Testis (tissue), 5 donors: ENCODE measurements at places on chromosomes 6 and 20.

DNA sequence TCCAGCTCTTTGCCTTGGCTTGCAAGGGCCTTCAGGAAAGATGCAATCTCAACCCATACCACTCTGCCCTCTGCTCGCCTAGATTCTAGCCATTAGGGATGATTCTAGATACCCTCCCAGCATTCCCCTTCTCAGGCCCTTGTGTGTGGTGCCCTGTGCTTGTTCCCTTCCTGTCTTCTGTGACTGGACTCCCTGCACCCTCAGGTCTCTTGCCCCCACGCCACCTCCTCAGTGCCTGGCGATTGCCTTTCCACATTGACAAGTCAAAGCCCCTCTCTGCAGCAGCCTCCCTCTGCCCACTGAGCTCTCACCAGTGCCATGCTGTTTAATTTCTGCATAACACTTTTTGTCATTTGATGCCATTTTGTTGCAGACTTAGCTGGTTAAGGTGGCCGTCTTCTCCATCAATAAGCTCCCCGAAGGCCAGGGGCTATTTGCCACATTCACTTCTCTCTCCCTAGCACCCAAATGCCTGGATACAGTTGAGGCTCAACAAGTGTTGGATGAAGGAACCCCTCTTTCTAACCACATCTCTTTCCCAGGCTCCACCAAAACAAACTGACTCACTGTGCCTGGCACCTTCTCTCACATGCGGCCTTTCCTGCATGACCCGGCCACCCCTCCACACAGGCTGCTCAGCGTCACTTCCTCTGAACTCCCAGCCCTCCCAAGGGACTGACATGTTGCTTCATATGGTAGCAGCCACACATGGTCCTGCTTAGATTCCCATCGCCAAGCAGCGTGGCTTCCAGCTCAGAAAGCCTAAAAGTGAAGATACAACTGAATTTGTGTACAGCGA is 4.6 kb upstream of the TXNDC5 start:
- DNase-seq = no peak
- no peaks in the 10 kb centered on the region for H3K27me3 ChIP-seq
- no peak overlapping the region for H3K4me3 ChIP-seq
- H3K27ac ChIP-seq = no peak overlapping the region

GRCh38 chr20:37711001-37711400 is 17.2 kb downstream of the CTNNBL1 start:
- H3K27me3 ChIP-seq = no peaks in the 10 kb centered on the region
- H3K27ac ChIP-seq = peak overlapping the region; percentile 27
- peaks cover 35% of the 10 kb centered on the region for H3K4me1 ChIP-seq
- peaks cover 5% of the 10 kb centered on the region for H3K36me3 ChIP-seq
- no peak overlapping the region for H3K4me3 ChIP-seq
- no peak for DNase-seq

- peak; percentile 76 for DNase-seq
- H3K27me3 ChIP-seq = no peaks in the 10 kb centered on the region
- no peak overlapping the region for H3K4me3 ChIP-seq
- no peaks in the 10 kb centered on the region for H3K4me1 ChIP-seq
- no peaks in the 10 kb centered on the region for H3K36me3 ChIP-seq
- H3K27ac ChIP-seq = no peak overlapping the region
Observed at GRCh38 chr20:354298-354977, 7.5 kb downstream of the NRSN2 start.

- no peaks in the 10 kb centered on the region for H3K36me3 ChIP-seq
- no peaks in the 10 kb centered on the region for H3K27me3 ChIP-seq
- H3K4me3 ChIP-seq = no peak overlapping the region
- H3K4me1 ChIP-seq = no peaks in the 10 kb centered on the region
- no peak for DNase-seq
Observed at GRCh38 chr20:47370850-47371782, 14.6 kb upstream of the ZMYND8 start.

DNA sequence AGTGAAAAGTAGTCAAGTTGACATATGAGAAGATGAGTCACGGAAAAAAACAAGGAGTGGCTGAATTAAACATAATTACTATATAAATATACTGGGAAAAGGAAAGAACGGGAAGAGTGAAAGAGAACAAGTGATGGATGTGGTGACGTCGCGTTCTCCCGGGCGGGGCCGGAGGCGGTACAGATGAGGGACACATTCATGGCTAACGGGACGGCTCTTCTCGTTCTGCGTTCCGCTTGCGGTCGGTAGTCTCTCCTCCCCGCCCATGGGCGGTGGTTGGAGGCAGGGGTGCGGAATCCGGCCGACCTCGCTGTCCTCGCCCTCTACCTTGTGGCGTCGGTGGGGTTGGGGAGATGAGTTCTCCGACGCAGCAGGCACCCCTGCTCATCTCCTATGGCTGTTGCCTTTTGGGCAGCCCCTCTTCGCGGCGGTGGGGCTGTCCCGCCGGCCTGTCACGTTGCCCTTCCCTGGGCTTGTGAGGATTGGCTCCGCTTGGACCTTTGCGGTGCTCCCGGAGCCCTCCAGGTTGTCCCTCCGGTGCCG is 22.5 kb downstream of the HLA-G start:
- H3K36me3 ChIP-seq = no peaks in the 10 kb centered on the region
- H3K4me1 ChIP-seq = no peaks in the 10 kb centered on the region
- peak; percentile 54 for DNase-seq
- no peak overlapping the region for H3K27ac ChIP-seq
- H3K4me3 ChIP-seq = no peak overlapping the region

DNA sequence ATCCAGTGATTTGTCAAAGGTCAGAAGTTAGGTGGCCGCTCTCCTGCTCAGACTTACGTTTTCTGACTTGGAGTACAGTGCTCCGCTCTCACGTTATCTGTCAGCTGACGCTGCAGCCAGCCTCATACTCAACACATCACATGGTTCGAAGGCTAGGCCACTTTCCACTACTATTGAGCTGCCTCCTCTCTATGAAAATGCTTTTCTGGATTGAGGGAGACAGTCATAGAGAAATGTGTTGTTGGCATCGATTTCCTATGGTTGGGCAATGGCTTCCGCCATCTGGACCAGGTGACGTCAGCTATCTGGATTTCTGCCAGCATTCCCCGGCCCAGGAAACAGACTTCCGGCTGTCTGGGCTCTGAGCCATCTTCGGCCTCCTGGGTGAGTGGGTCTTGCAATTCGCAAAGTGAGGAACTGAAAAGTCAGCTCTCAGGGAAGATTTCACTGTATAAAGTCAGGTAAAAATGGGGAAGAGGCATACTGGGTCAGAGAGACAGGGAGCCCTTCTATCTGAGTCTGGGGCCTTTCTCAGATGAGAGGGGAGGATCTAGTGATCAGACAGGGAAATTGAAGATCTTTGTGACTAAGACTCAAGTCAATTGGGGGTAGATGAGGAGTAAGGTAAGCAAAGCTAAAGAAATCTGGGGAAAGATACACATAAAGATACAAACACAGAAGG is 37.5 kb upstream of the IER3 start:
- no peak overlapping the region for H3K4me3 ChIP-seq
- H3K27ac ChIP-seq = peak overlapping the region; percentile 91
- peaks cover 40% of the 10 kb centered on the region for H3K4me1 ChIP-seq

GRCh38 chr6:12751694-12752325 is 35.2 kb downstream of the PHACTR1 start:
- peak; percentile 88 for DNase-seq
- no peak overlapping the region for H3K27ac ChIP-seq
- no peaks in the 10 kb centered on the region for H3K36me3 ChIP-seq
- H3K27me3 ChIP-seq = no peaks in the 10 kb centered on the region

DNA sequence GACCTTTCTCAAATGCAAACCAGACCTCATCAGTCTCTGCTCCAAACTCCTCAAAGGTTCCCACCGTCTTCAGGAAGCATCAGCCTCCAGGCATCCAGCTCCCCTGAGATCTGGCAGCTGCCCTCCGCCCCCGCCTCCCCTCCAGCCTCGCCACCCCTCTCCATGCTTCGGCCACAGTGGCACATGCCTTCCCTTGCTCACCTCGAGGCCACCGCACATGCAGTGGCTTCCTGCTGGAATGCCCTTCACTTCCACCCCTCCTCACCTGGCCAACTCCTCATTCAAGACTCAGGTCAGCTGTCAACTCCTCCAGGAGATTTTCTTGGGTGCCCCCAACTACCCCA is 13.4 kb downstream of the KIAA1755 start:
- peak overlapping the region; percentile 92 for H3K27ac ChIP-seq
- no peaks in the 10 kb centered on the region for H3K36me3 ChIP-seq
- no peaks in the 10 kb centered on the region for H3K27me3 ChIP-seq
- no peak for DNase-seq
- peaks cover 16% of the 10 kb centered on the region for H3K4me1 ChIP-seq

GRCh38 chr20:53159160-53159559 is 187.0 kb downstream of the TSHZ2 start:
- peaks cover 5% of the 10 kb centered on the region for H3K4me1 ChIP-seq
- no peaks in the 10 kb centered on the region for H3K36me3 ChIP-seq
- H3K27ac ChIP-seq = no peak overlapping the region
- no peak overlapping the region for H3K4me3 ChIP-seq
- H3K27me3 ChIP-seq = no peaks in the 10 kb centered on the region
- DNase-seq = no peak

- no peaks in the 10 kb centered on the region for H3K36me3 ChIP-seq
- no peaks in the 10 kb centered on the region for H3K4me1 ChIP-seq
Observed at GRCh38 chr20:11247046-11248010, 573.5 kb upstream of the JAG1 start.

DNA sequence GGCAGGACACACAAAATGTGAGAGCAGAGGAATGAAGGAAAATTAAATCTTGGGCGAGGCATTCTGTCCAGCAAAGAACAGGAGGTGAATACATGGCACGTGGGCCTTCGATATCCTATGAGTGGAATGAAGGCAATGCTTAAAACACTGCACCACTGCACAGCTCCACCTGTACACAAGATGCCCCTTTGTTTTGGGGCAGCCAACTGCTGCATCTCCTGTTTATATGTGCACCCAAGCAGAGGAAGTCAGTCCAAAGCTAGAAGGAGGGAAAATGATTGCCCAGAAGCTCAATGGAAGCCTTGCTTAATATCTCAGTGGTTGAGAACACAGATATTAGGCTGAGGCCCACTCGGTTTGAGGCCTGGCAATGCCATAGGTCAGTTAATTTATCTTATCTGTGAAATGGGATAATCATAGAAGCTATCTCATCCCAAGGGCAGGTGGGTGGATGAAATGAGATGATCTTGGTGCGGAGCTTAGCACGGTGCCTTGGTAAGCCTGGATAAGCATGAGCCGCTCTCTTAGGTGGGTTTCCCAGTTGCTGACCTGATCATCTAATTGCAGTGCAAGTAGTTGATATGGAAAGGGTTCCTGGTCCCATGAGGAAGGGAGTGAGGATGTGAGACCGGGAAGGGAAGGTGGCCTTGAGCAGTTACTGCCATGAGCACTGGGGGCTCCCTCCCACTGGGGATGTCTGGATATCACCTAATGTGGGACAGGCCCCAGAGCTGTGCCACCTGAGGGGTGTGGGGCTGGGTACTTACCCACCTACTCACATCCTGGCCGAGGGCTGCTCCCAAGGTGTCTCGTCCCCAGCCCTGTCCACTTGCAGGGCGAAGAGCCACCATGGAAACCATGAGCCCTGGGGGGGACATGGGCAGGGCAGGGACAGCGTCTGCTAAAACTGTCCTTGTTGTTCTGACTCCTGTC is 9.9 kb downstream of the BANF2 start:
- H3K4me3 ChIP-seq = no peak overlapping the region
- peaks cover 11% of the 10 kb centered on the region for H3K4me1 ChIP-seq
- no peaks in the 10 kb centered on the region for H3K27me3 ChIP-seq

DNA sequence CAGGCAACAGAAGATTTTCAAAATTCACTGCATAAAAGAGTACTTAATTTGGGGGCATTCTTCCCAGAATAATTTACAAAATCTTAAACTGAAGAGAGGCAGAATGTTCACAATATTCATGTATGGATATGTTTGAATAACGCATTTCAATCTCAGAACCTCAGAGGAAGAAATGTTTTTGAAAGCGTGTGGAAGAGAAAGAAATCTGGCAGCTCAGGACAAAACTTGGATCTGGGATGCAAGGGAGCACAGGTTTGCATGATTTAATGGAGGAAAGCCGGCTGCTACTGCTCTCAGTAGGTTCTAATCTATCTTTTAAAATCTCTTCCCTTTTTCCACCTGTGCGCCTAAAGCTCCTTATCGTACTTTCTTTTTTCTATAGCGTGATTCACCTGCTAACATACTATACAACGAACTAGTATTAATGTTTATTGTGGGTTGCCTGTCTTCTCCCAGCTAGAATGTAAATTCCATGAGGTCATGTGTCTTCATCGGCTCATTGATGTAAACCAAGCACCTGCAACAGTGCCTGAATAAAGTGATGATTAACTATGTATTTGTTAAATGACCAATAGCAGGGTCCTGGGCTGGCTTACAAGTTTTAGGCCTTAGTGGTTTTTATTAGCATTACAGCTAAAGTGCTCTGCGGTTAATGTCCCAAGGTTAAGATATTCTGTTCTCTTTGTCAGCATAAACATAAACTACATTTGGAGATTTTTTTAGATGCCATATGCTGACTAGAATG is 15.3 kb downstream of the PRL start:
- DNase-seq = no peak
- H3K4me3 ChIP-seq = no peak overlapping the region
- no peaks in the 10 kb centered on the region for H3K36me3 ChIP-seq
- H3K4me1 ChIP-seq = no peaks in the 10 kb centered on the region

GRCh38 chr6:26520237-26520849 is 17.8 kb upstream of the HMGN4 start:
- H3K36me3 ChIP-seq = no peaks in the 10 kb centered on the region
- no peaks in the 10 kb centered on the region for H3K27me3 ChIP-seq
- peaks cover 12% of the 10 kb centered on the region for H3K4me1 ChIP-seq
- peak; percentile 82 for DNase-seq

GRCh38 chr6:2695454-2696095 is 55.1 kb downstream of the MYLK4 start:
- H3K4me3 ChIP-seq = no peak overlapping the region
- H3K27me3 ChIP-seq = no peaks in the 10 kb centered on the region
- no peak overlapping the region for H3K27ac ChIP-seq

GRCh38 chr6:149468179-149468578 is 16.6 kb downstream of the ZC3H12D start:
- no peaks in the 10 kb centered on the region for H3K36me3 ChIP-seq
- no peak for DNase-seq
- no peaks in the 10 kb centered on the region for H3K4me1 ChIP-seq
- H3K27ac ChIP-seq = no peak overlapping the region

DNA sequence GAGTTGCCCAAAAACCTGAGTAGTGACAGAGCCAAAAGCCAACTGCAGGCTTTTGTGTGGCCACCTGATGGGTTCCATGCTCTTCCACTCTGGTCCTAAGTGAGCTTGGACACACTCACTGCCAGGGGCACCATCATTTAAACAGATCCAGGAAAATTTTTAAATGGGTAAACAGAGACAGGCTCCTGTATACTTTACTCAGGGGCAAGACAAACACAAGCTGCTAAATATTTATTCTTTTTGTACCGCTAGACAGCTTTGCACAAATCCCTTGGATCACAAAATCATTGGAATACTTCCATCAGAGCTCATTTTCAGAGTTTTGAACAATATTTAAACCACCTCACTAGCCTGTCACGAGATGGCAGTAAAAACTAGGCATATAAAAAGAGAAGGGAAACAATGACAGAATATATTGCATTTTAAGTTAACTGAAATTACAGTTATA is 31.4 kb downstream of the GCLC start:
- H3K27ac ChIP-seq = no peak overlapping the region
- no peak overlapping the region for H3K4me3 ChIP-seq
- DNase-seq = no peak
- H3K4me1 ChIP-seq = no peaks in the 10 kb centered on the region
- H3K36me3 ChIP-seq = no peaks in the 10 kb centered on the region
